ENCODE measurements at places on chromosomes 12 and 14. TPM values are rescaled to one million over a fixed set of nuclear protein-coding genes. Genes with fewer than 3 reads are reported as not detected.

The PLA2G1B gene
- total RNA-seq: not detected

The APOLD1 gene
- total RNA-seq: 3.3 TPM

The KCNA5 gene
- not detected for total RNA-seq

The ADCY4 gene
- total RNA-seq: 5.3 TPM

The TAC3 gene
- not detected for total RNA-seq

The SERPINA4 gene
- total RNA-seq: not detected

The ABCC9 gene
- 10.7 TPM for total RNA-seq

The TRIM9 gene
- 0.18 TPM for total RNA-seq

The OTOGL gene
- 0.14 TPM for total RNA-seq

The SLC24A4 gene
- not detected for total RNA-seq

The ACTN1 gene
- total RNA-seq: 312 TPM

The LIMA1 gene
- total RNA-seq: 107 TPM

The CLEC6A gene
- not detected for total RNA-seq

The RAB5B gene
- total RNA-seq: 34.4 TPM

The TMPRSS12 gene
- total RNA-seq: not detected

The PRB2 gene
- total RNA-seq: not detected
